ENCODE measurements at places on chromosomes 12 and 14. TPM values are rescaled to one million over a fixed set of nuclear protein-coding genes. Genes with fewer than 3 reads are reported as not detected.

OAS3 gene
- 7.0 TPM for total RNA-seq

C12orf50 gene
- total RNA-seq = not detected

AQP2 gene
- not detected for total RNA-seq

GRCh38 chr12:27282754-27283153 lies 38.7 kb downstream of the STK38L start:
- DNase-seq = no peak

DNA sequence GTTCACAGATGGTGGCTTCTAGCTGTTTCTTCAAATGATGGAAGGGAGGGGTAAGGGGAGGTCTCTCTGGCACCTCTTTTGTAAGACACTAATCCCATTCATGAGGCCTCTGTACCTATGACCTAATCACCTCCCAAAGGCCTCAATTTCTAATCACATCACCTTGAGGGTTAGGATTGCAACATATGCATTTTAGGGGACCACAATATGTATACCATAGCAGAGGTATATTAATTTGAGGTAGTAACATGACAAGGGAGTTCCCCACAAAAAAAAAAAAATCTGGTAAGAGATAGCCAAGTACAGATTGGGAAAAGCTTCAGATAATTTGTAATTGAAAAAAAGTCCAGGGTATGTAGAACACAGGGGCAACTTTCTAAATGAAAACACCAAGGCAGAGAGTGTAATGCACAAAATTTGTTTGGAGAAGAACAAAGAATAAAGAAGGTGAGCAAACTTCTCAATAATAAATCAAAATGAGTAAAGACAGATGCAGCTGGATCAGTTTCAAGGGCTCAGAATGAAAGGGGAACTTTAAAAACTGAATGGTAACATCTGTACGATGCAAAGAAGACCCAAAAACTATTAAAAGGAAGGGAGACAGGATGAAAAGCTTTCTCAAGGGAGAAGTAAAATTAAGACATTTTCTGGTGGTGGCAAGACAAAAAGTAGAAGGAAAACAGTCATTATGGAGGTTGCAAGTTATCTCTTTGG lies 125.5 kb upstream of the DCN start:
- DNase-seq = no peak

DNA sequence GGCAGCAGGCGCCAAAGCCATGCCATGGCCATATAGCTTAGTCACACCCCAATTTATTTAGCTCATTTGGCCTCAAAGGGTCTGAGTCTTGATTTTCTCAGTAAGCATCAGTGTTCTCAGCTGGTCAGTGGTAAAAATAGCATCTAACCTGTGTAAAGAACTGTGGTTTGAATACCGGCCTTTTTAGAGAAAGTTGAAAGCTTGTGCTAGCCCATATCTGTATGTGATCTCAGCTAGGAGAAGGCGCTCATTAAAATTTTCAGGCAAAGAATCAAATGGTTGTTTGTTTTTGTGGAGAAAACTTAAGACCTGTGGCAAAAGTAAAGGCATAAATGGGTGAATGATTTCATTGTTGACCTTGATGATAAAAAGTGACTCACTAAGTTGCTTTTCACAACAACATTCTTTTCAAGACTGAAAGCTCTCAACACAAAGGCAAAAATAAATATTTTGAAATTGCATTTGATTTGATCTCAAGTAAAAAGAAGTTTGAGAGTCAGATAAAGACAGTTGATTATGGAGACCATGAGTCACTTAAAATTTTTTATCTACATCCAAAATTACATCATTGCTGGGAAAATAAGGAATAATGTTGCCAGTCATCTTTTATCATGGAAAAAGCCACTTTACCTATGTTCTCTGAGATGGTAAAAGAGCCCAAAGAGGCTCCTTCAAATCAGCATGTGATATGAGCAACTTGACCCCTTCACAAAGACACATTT lies 128.5 kb upstream of the RGS6 start:
- DNase-seq = no peak

- no peak for DNase-seq
Observed at GRCh38 chr12:46787496-46788055, 38.2 kb downstream of the SLC38A4 start.

DNA sequence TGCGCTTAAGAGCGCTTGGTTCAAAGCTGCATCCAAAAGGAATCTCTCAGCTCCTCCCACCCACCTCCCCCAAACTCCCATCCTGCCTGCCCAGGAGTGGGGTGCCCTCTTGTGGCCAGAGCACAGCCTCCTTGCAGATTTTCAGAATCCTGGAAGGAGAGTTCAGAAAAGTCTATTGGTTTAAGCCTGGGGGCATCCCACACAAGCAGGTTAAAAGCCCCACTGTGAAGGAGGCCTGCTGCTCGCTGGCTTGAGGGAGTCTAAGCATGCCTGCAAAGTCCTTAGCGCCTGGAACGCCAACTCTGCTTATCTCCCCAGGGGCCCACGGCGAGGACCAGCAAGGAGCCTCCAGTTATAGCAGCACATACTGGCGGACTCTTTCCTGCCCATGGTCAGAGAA lies 297.1 kb downstream of the KSR2 start:
- no peak for DNase-seq
